NCI-H2171 (cell line): ENCODE measurements at places on chromosomes 16 and 17.

DNA sequence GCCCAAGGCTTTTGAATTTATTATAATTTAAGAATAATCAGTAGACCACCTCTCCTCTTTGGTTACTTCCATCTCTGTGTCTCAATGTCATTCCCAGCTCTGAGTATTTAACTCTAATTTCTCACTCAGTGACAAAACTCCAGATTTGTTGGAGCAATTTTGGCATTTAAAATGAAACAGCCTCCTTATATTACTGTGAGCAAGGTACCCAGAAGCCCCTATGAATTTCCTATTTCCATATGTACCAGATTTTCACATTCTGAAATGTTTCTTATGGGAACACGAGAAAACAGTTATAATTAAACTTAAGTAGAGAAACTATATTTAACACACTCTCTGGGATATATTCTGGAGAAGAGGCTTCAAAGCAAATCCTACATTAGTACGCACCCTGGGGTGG, 285.4 kb upstream of the CDH8 start:
- DNase-seq: no peak

GRCh38 chr16:3774156-3774767, 56.9 kb upstream of the TRAP1 start:
- no peak for DNase-seq

- DNase-seq: no peak
Observed at GRCh38 chr17:9386401-9386800, 189.2 kb downstream of the STX8 start.

- DNase-seq: no peak
Observed at GRCh38 chr17:69561462-69561861, 147.0 kb downstream of the MAP2K6 start.

- peak; percentile 9 for DNase-seq
Observed at GRCh38 chr16:58377932-58378331, 14.3 kb upstream of the GINS3 start.

GRCh38 chr17:50835301-50836234, at the start of gene WFIKKN2:
Gene WFIKKN2 (plus strand): TSS chr17:50835586. CDS start chr17:50835938, 352 bp downstream.
- DNase-seq: peak; percentile 38

- DNase-seq: no peak
Observed at GRCh38 chr17:48639136-48639535, 13.0 kb upstream of the HOXB9 start.

- DNase-seq: no peak
Observed at GRCh38 chr16:52076801-52077201, 470.1 kb downstream of the TOX3 start.

DNA sequence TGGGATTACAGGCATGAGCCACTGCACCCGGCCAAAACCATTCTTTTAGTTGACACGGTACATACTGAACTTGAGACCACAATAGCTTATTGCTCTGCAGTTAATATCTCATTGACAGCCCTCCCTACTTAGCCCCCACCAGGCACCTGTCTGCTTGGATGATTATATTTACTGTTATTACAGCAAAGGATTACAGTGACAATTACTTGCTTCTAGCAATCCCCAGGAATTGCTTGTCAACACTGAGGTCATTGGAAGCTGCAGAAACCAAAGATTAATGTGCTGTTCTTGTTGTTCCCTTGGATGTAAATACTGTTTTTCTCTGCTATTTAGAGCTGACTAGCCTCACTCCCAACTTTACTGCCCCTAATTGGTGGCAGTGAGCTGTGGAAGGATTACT, 211.2 kb downstream of the LGALS9B start:
- no peak for DNase-seq

DNA sequence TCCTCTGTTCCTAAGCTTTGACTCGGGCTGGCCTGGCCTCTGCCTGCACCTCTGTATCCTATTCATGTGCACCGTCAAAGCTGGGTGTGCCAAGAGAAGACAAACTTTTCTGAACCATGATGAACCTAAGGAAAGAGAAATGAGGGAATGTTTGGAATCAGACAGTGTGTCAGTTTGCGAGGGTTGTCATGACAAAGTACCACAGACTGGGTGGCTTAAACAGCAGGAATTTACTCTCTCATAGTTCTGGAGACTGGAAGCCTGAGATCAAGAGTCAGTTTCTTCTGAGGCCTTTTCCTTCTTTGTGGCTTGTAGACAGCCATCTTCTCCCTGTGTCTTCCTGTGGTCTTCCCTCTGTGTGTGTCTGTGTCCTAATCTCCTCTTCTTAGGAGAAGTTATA, 129.0 kb downstream of the KATNIP start:
- no peak for DNase-seq

DNA sequence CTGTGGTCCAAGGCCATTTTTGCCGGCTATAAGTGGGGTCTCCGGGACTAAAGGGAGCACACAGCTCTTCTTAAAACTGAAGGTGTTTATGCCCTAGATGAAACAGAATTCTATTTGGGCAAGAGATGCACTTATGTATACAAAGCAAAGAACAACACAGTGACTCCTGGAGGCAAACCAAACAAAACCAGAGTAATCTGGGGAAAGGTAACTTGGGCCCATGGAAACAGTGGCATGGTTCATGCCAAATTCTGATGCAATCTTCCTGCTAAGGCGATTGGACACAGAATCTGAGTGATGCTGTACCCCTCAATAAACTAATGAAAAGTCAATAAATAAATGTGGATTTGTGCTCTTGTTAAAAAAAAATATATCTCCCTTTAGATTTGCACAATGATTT, 20.2 kb upstream of the SHISA9 start:
- no peak for DNase-seq

DNA sequence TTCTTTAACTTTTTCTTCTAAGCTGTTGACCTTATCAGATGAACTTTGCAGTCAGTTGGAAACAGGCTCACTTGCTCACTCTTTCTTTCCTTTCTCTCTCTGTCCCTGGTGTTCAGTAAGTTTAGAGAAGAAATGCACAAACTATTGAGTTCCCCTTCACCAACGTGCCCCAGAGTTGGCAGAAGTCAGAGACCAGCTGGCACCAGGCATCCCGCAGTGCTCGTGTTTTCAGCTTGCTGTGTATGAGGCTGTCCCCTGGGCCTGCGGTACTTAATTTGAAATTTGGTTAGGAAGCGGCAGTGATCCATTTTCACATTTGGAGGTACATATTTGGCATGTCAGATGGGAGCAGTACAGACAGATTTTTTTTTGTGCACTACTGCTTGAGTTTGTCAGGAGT, 258.6 kb downstream of the SNX29 start:
- peak; percentile 84 for DNase-seq

- DNase-seq: no peak
Observed at GRCh38 chr16:20026361-20027072, 47.2 kb downstream of the GPR139 start.

DNA sequence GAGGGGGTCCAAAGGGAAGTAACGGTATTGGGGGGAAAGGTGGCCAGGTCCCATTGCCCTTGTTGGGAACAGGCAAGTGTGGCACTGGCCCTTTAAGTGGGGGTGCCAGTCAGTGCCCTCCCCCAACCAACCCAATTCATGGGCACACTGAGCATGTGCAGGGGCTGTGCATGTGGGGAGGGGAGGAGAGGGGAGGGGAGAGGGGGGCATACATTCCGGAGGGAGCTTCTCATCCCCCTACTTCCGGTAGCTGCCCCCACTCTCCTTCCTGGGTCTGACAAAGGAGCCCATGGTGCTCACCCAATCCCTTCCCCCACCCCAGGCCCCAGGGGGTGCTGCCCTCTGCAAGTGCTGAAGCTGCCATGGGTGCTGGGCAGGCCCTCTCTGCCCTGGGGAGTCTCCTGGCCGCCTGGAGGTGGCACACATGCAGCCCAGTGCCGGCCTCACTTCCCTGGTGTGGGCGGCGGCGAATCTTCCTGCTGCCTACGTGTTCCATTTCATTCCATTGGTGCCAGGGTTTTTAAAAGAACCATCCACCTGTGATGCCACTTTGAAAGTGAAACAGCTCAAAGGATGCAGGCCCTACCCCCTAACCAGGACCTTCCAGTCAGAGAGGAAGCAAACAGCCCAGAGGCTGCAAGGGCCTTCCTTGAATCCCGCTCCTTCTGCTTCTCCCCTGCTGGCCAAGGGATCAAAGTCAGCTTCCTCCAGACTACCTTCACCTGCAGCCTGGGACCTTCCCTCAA, 11.0 kb downstream of the HEXIM2 start:
- DNase-seq: no peak

DNA sequence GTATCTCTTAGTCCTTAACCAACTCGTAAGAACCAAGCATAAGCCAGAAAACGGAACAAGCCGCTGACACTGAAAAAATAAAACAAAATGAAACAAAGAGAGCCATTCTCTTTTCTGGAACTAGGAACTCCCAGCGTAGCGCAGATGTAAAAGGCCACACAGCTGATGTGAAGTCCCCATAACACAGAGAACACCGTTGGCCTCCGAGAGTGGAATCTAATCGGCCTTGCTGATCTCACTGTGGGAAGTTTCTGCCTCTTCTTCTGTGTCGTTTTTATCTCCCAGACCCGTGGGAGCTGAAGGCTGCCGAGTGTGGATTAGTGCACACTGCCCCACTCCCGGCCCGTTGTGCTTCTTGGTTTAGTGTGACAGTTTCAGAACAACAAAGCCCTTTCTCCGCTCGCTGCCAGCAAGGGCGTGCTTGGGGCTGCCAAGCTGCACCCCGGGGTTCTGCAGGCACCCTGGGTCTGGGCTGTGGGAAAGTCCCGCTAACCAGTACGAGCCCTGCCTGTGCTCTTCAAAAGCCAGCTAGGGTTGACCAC, 21.7 kb downstream of the TTYH2 start:
- no peak for DNase-seq

GRCh38 chr16:8729779-8730334, 55.4 kb downstream of the ABAT start:
- no peak for DNase-seq

DNA sequence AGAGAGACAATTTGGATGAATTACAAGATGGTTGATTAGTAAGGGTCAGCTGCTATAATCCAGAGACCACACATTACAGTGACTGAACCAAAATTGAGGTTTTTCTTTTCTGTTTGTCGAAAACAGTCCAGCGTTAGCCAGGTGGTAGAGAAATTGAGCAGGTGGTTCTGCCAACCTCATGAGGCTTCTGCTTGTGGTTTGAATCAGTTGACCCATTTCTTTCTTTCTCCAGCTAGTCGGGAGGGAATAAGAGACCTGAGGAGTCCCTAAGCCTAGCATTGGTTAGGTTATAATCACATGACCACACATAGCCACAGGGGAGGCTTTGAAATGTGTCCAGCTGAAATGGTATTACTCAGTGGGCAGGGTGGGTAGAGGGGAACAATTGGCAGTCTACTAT, 504.6 kb downstream of the HS3ST4 start:
- no peak for DNase-seq

GRCh38 chr16:49701065-49701685, 154.7 kb downstream of the ZNF423 start:
- DNase-seq: peak; percentile 34

GRCh38 chr16:69286941-69287713, 24.0 kb upstream of the VPS4A start:
- DNase-seq: peak; percentile 54

- DNase-seq: no peak
Observed at GRCh38 chr16:69345923-69346322, 5.7 kb downstream of the TMED6 start.

- DNase-seq: no peak
Observed at GRCh38 chr16:31705371-31705770, 168.2 kb upstream of the ZNF267 start.

DNA sequence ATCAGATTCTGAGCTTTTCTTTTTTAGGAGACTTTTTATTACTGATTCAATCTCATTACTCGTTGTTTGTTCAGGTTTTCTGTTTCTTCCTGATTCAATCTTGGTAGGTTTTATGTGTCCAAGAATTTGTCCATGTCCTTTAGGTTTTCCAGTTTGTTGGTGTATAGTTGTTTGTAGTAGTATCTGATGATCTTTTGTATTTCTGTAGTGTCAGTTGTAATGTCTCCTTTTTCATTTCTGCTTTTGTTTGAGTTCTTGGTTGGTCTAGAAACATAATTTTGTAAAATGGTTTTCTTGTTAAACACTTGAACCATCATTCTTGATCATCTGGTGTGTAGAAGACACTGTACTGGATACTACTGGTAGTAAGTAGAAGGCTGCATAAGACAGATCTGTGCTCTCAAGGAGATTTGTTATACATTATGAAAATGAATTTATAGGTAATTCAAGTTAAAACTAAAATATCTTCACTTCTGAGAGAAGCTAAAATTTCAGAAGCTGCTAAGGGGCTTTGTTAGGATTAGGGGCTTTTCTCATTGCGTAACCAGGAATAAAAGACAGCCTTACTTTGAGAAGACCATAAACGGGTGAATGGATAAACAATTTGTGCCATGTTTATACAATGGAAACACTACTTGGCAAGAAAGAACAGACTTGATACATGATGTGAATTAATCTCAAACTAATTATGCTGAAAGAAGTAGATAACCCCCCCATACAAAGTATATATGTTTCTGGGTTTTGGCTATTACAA, 44.0 kb downstream of the NSRP1 start:
- no peak for DNase-seq

GRCh38 chr16:69469807-69470561, 45.6 kb downstream of the CYB5B start:
- no peak for DNase-seq

DNA sequence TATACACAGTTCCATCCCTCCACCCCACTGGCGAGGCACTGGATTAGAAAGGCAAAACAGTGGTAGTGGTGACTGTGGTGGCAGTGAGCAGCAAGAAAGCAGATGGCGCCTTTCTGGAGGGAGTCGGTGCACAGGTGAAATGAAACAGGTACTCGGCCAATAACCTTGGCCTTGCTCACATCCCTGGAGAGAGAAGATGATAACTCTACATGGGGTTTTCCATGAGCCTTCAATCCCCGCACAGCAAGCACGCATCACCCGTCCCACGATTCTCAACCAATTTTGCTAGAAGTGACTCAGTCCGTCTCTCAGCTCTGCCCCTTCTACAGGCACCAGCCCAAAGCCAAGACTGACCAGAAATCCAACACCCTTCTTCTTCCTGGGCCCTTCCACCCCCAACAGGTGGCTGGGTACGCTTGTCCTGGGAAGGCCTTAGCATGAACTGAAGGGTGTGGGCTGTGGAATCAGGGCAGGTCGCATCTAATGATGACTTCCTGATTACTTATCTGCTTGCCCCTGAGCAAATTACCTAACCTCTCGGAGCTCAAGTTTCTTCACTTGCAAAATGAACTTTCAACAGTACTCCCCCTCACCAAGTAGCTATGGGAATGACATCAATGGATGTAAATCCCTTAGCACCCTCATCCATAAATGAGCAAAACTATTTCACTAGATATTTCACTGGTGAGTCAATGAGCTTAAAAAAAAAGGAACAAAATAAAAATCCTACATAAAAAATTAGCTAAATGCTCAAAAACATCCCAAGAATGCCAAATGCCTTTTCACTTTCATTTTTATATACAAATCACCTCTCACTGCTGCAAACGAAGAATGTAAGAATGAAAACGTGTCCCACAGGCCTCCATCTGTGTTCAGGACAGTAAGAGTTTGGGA, 18.0 kb downstream of the XPO6 start:
- no peak for DNase-seq
